ENCODE measurements at places on chromosomes 11 and 22.

DNA sequence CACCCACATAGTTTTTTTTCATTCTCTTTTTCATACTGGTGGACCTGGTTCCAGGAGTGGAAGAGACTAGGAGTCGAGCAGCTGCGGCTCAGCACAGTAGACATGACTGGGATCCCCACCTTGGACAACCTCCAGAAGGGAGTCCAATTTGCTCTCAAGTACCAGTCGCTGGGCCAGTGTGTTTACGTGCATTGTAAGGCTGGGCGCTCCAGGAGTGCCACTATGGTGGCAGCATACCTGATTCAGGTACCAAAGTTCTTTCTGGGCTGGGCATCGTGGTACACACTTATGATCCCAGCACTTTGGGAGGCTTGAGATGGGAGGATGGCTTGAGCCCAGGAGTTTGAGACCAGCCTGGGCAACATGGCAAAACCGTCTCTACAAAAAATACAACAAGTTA lies 4.2 kb downstream of the PTPMT1 start:
- DNase-seq = no peak

- no peak for DNase-seq
Measured at GRCh38 chr11:71454470-71455113, 1.6 kb downstream of the NADSYN1 start.

GRCh38 chr11:127862406-127862805 lies 725.0 kb downstream of the ETS1 start:
- no peak for DNase-seq

- DNase-seq = no peak
Measured at GRCh38 chr11:65445604-65446445, 23.2 kb downstream of the NEAT1 start.

GRCh38 chr22:17121233-17122195 lies at the start of gene TMEM121B:
Gene TMEM121B, minus strand, starts transcription at chr22:17121360. Its CDS starts 233 bp downstream, at chr22:17121127.
- peak; percentile 76 for DNase-seq

- peak; percentile 56 for DNase-seq
Measured at GRCh38 chr11:469684-470560, 19.8 kb downstream of the PTDSS2 start.

GRCh38 chr11:109747839-109748238 lies 325.8 kb downstream of the C11orf87 start:
- DNase-seq = no peak

- no peak for DNase-seq
Measured at GRCh38 chr22:25039754-25040153, 87.2 kb downstream of the KIAA1671 start.

DNA sequence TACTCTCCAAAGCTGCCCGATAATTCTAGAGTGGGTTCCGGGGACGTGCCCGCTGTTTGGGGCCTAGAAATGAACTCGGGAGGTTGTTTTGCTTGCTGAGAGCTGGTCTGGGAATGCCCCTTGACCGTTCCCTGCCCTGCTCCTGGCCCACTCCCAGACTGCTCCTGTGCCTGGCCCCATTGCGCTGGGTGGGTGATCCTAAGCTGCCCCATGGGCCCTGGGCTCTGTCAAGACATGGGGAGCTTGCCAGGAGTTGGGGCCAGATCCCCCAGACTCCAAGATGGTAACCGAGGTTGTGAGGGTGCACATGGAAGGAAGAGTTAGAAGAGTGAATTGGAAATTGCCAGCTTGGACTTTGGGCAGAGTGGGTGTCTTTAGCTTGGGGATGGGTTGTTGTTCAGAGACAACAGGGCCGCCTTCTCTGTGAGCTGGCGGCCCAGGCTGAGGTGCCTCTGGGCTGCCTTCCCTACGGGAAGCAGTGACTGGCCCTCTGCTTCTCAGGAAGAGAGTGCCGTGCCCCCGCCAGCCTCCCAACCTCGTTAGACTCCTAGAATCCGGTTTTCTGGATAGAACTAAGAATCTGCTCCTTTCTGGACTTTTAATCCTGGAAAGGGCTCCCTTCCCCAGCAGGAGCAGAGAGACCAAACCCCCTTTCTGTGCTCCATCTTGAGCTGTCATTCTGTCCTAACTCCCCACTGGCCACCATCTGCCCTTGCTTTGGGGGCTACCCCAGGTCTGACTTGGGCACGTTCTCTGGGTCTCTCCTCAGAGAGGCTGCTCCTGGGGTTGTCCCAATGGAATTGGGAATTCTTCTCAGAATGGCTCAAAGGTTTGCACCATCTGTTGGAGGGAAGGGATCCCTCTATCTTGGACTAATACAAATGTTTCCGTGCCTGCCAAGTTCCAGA lies 1.8 kb downstream of the ST3GAL4 start:
- no peak for DNase-seq

DNA sequence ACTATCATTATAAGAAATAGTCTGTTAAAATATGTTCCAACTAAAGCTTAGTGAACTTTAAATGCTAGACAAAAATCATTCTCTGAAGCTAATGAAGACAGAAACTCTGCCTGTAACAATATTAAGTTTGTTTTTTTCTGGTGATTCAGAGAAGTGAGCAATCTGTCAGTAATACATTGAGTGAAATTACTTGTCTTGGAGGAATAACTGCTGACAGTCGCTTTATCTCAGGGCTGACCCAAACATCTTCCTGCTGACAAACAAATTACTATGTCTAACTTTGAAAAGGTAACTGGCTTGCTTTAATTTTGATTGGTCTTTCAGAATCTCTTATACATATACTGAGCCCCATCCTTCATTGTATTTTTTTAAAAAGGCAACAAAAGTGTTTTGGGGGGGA lies 264.5 kb downstream of the SOX6 start:
- no peak for DNase-seq

- no peak for DNase-seq
Measured at GRCh38 chr11:117187428-117187798, 8.9 kb downstream of the SIDT2 start.

DNA sequence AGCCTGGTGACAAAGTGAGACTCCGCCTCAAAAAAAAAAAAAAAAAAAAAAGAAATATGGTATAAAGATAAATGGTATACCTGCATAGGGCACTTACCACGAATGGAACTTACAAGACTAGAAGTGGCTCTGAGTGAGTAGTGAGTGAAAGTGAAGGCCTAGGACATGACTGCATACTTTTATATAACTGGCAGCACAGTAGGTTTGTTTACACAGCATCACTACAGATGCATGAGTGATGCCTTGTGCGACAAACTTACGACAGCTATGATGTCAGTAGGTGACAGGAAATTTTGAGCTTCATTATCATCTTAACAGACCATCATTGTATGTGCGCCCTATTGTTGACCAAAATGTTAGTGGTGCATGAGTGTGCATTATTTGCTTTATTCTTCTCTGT lies 17.7 kb downstream of the XRCC6 start:
- no peak for DNase-seq

DNA sequence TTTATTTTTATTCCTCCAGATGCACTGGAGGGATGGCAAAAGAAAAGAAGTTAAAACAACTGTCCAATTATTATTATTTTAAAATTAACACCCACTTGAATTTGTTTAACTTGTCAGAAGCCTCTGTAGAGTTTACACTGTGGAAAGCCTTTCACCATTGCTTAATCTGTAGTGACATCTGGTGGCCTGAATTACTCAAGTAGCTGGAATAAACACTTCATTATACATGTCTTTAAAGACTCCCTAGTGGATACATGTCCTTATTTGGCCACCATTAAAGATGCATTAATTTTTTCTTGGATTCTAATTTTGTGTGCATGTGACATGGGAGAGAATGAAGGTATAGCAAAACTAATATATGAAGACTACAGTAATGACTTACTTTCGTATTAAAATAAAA lies 1496.5 kb downstream of the FAM181B start:
- DNase-seq = no peak

- no peak for DNase-seq
Measured at GRCh38 chr22:43491177-43491576, 79.4 kb downstream of the MPPED1 start.

GRCh38 chr11:32331098-32331497 lies 104.2 kb downstream of the WT1 start:
- no peak for DNase-seq

DNA sequence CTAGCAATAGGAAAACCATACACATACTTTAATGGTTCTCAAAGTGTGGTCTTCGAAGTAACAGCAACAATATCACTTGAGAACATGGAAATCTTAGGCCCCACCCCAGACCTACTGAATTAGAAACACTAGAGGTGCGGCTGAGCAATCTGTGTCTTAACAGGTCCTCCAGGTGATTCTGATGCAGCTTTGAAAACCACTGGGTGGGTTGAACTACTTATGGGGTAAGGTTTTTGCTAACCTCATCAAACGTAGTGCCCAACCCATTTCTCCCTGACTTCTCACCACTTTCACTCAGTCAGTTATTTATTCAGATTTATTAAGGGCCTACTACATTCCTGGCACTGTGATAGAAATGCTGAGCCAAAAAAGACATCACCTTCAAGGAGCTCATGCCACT lies 3.7 kb downstream of the MPZL2 start:
- DNase-seq = no peak

DNA sequence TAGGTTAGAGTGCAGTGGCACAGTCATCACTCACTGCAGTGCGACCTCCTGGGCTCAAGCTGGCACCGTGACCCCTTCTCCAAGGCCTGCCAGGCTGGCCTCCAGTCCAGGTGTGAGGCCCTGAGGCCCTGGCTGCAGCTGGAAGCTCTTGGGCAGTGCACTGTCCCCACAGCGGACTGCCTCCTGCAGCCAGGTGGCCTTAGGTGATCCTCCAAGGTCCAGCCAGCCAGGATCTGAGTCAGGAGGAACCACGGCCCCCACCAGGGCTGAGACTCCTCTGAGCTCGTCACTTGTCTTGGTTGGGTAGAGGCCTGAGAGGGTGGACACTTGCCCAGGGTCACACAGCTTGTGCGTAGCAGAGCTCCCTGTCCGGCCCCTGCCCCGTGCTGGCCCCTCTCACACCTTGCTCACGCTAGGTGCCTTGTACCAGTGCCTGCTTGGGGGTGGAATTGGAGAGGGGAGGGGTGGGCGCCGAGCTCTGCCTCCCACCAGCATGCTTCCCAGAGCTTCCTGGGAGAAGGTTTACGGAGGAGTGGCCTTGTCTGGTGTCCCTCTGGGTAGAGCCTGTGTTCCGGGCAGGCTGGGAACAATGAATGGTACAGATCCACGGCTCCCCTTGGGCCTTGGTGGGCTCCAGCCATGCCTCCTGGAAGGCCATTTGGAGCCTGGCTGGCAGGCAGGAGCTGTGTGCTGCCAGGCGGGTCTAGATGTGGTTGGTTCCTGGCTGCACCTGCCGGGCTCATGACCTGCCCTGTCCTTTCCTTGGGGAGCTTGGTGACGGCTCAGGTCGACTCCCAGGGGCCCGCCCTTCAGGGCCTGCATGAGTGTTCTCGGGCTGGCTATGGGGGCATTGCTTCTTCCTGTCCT lies 20.6 kb downstream of the KCNQ1 start:
- DNase-seq = no peak

GRCh38 chr11:100831929-100832494 lies 144.9 kb downstream of the ARHGAP42 start:
- no peak for DNase-seq

- no peak for DNase-seq
Measured at GRCh38 chr11:81570669-81571068, 1163.0 kb downstream of the FAM181B start.

DNA sequence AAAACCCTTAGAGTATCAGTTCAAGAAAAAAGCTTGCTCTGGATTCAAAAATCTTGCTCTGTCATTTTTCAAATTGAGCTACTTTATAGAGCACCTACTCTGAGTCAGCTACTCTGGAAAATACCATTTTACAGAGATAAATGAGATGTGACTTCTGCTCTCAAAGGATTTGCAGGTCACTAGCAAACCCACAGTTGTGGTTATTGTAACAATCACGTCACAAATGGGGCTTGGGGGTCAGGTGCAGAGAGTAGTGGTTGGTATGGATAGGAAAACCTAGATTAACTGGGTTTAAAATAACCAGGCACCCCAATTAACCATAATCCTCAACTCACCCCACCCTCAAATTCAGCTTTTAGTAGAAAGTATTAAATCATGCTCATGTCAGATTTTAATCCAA lies 52.3 kb downstream of the MSANTD4 start:
- no peak for DNase-seq

DNA sequence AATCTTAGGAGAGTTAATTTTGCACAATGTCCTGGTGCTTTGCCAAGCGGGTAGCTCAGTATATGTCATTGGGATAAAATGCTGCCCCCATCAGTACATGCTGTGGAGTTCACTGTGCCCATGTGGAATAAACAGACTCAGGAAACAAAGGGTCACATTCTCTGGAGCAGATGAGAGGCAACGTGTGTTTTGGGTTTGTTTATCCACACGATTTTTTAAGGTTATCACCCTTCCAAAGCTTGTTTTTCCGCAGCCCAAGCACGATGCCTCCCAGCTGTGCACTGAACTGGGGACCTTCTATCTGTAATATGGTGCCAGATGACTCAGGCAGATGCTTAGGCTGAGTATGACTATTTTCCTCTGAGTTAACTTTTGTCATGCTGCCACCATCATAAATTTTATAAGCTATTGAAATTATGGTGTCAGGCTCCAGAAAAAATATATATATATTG lies 6.5 kb downstream of the OR4D6 start:
- no peak for DNase-seq

- DNase-seq = no peak
Measured at GRCh38 chr11:61728066-61728939, 24.1 kb upstream of the MYRF start.

- DNase-seq = no peak
Measured at GRCh38 chr11:71354394-71355105, 93.6 kb downstream of the DHCR7 start.

DNA sequence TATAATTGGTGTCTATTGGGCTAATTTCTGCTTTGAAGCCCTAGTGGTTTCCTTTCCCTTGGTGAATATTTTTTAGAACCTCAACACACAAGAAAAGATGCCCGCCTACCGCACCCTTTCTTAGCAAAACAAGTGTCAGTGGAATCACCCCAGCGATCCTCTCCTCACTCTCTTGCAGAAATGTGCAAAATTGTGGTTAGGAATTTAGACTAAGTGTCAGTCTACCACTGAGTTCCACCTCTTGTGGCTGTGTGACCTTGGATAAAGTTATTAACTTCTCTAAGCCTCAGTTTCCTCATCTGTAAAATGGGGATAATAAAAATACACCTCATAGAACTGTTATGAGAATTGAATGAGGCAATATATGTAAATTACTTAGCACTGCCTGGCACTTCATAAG lies 5.3 kb upstream of the JAML start:
- DNase-seq = no peak

DNA sequence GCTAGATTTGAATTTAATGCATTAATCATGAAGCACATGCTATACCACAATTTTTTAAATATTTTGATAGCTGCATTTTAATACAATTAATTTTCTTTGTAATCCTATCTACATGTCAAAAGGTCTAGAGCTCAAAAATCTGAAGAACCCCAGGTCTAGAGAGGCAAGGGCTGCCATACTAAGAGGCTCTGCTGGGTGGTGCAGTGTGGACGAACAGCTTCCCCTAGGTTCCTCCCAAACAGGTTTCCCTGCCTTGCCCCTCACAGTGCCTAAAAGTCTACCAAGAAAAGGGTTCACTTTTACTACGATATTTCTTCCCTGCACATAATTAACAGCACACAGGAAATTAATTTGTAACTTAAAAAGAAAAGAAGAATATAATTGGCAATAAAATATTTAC lies 681.1 kb downstream of the OPCML start:
- DNase-seq = no peak

GRCh38 chr11:45794169-45794568 lies 10.8 kb upstream of the SLC35C1 start:
- no peak for DNase-seq

- no peak for DNase-seq
Measured at GRCh38 chr22:46515208-46516111, 22.0 kb downstream of the CELSR1 start.
